Nephron progenitor cell (in vitro differentiated cells): ENCODE measurements at places on chromosomes 7 and 10.

- no peak for DNase-seq
These were observed 50.0 kb downstream of the PNLIPRP2 start for GRCh38 chr10:116670706-116671105.

GRCh38 chr7:69939317-69939716 is 341.0 kb downstream of the AUTS2 start:
- DNase-seq: no peak

DNA sequence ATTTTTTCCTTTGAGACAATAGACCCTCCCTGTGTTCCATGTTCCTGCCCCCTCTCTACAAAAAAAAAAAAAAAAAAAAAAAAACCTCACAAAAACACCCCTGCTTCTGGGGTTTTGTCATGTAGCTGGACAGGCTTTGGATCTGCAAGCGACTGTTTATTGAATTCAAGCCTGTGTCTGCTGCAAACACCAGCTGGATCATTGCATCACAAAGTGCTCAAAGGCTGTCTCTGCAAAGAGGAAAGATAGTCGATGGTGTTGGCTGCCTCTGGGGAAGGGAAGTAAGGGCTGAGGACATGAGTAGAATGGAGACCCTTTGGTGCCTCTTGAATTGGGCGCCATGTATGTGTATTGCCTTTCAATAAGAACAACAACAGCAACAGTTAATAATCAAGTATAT is 471.2 kb downstream of the PLXNA4 start:
- DNase-seq: no peak

DNA sequence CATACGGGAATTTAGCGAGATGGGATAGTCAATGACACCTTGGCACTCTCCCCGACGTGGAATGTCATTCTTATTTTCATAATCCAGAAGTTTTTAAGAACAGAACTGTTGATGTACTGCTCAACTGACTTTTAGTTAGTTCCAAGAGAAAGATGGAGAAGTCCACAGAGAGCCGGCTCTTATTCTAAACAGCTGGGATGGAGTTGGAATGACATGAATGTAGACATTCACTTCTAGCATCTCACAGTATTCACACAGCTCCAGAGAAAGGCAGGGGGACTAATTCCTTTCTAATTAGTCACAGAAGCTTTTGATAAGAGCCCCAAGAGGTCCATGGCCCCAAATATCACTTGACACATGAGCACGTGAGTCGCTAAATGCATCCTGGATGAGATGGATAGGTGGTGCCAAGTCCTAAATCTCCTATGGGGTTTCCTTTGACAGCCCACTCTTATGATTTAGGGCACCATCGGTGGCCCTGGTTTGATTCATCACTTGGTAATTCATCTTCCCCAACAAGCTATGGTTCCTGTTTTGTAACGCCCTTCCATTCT is 420.3 kb upstream of the AUTS2 start:
- no peak for DNase-seq

GRCh38 chr7:78476851-78477405 is 678.4 kb downstream of the PHTF2 start:
- DNase-seq: no peak

DNA sequence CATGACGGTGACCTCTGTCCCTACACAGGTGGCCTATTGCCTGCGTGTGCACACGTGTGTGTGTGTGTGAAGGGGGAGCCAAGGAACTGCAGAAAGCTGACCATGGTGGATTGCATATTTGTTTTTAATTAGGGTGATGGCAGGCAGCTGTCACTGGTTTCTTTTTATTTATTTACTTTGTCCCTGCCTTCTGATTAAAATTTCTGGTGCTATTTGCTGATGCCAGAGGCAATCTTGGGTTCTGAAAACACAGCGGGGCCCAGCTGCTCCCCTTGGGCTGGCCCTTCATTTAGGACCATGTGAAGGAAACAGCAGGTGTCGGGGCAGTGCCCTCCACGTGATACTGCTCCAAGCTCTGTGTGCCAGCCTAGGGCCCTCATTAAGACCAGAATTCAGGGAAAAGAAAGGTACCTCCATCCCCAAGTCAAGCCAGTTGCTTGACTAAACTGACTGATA is 71.3 kb upstream of the PODXL start:
- no peak for DNase-seq

DNA sequence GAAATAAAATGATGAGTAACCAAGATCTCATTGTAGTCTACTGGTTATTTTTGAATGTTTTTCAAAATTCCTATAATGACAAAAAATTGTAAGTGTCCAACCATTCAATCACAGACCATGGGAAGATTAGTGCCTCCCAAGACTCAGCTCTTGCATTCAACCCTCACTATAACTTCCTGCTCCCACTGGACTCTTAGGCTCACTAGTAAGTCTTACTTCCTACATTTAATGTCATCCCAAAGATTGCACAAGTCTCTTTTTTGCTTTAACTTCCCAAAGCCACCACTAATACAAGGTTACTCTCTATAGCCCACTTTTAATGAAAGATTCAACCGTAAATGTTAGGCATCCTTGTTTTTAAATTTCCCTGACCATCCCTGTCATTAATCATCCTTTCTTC is 111.9 kb upstream of the NRBF2 start:
- DNase-seq: no peak

DNA sequence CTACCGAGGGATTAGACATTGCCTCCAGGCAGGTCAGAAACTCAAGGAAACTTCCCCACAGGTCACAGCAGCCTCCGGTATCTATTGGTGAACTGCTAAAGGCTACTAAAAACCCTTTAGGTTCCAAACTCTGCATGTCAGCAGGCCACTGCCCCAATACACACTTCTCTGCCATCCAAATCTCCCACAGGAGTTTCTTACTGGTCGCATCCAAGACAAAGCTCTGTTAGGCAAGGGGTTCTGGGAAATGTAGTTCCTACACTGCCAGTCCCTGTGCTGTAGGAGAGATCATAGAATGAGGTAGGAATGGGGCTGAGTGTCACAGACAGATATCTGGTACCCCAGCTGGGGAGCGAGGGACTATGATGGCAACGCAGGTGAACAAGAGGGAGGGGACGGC is 757.0 kb upstream of the C7orf33 start:
- DNase-seq: no peak

DNA sequence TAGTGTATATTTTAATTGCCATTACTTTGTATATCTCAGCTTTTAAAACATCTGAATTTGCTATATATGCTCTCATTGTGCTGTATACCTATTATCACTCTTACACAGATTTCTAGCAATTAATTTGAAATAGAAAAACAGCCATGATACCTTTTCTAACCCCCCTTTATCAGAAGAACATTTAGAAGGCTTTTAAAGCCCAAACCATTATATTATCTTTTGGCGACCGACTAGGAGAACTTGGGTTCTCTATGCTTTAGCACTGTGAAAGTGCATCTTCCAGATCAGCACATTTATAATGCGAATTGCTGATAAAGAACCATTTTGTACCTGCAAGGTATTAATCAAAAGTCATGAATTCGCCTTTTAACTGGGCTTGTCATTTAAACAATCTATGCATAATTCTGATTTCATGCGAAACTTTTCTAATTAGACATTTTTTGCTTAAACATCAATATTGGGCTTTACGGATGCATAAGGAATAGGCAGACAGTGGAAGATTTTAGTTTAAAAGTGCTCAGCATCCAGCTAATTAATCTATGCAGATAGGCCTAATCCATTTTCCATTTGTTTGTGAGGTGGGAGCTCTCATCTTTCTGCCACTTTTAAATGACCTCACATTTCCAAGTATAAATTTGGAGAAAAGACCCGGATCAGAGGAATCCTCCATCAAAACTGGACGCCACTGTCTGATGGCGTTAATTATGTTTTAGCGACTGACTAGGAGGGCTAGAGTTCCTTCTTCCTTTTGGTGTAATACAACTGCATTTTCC is 1.2 kb upstream of the MLLT10 start:
- no peak for DNase-seq

DNA sequence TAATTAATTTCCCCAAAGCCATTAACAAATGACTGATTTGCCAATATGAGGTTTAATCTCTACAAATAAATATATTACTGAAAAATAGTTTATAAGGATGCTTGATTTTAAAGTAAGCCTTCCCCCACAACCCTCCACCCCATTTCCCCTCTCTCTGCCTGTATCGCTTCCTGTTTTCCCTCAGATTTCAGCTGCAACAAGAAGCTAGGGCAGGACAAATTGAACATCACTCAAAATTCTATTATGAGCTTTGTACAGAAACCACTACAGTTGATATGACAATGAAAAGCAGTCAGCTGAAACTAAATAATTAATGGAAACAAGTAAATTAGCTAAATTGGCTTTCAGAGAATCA is 109.0 kb upstream of the SP4 start:
- DNase-seq: no peak

GRCh38 chr10:74167443-74167842 is 16.4 kb downstream of the ADK start:
- no peak for DNase-seq

GRCh38 chr7:158963771-158964241 is 107.4 kb downstream of the DYNC2I1 start:
- no peak for DNase-seq
